ENCODE measurements at places on chromosomes 12 and 14.

- DNase-seq: no peak
Measured at GRCh38 chr12:67681105-67681778, 32.7 kb downstream of the DYRK2 start.

DNA sequence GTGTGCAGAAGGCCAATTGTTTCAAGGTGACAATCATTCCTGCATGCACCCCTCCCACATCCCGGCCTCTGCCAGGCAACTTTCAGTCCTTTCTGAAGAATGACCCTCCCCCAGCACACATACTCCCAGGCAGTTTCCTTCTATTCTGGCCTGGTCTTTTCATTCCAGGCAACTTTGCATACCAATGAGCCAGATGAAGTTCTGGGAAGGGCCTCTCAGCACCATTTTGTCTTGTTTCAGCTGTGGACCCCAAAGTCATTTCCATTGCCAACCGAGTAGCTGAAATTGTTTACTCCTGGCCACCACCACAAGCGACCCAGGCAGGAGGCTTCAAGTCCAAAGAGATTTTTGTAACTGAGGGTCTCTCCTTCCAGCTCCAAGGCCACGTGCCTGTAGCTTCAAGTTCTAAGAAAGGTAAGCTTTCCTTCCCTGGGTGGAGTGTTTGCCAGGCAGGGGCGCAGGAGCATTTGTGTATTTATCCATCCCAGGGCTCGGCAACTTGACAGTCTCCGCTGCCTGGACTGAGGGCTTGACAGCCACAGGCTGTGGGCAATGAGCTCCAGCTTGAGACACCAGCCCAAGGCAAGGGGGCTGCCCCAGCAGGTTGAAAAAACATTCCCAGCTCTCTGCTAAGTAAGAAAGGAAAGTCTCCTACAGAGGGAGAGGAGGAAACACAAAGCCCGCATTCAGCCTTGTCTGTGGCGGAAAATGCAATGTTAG, 16.4 kb downstream of the BCL2L14 start:
- DNase-seq: no peak

DNA sequence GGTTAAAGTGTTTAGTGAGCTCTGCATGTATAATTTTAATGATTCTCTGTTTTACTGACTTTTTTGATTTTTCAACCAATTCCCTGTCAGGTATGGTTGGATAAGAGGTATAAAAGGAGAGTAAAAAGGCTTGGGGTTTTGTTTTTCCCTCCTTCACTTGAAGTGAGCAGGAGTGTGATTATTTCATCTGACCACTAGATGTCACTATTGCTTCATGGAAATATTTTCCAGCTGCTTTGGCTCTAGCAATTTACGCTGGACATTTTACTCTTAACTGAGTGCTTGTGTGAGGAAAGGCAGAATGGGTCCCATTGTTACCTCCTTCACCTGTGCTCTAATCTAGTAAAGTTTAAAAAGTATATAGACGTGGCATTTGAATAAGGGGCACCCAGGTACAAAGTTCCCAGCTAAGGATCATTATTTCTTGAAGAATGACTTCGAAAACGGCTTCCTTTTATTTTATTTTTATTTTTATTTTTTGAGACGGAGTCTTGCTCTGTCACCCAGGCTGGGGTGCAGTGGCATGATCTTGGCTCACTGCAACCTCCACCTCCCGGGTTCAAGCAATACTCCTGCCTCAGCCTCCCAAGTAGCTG, 66.5 kb downstream of the TBC1D30 start:
- peak; percentile 61 for DNase-seq

- DNase-seq: no peak
Measured at GRCh38 chr14:20798318-20798717, 4.3 kb downstream of the RNASE1 start.

DNA sequence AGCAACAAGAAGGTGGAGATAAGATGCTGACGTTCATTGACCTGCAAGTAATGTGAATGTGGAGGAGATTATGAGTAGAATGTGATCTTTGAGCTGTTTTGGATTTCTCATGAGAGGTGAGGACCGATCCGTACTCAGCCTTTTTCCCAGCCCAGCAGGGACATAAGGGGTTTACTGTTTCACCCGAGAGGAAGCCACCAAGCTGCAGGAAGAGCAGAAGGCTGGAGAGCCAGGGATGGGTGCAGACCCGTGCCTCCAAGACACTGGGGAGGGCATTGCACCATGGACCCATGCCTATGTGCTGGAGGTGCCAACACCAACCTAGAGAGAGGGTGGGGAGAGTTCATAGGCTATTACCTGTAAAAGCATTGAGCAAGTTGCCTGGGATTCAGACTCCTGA, 206.0 kb upstream of the DIO3 start:
- DNase-seq: no peak

- DNase-seq: no peak
Measured at GRCh38 chr12:107856096-107856495, 81.6 kb downstream of the ASCL4 start.

DNA sequence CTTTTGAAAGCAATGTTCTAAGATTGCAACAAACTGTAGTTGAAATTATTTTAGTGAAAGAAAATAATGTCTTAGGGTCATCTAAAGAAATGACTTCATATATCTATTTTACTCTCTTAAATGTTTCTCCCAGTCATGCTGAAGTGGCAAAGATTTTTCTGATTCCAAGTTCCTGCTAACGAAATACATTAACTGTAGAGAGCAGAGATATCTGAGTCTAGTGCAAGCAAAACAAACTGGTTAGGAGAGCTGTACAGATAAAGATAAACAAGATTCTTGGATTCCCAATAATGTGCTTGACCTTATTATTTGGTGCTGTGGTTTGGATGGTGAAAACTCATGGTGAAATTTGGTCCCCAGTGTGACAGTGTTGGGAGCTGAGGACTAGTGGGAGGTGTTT, 199.9 kb upstream of the PWP1 start:
- no peak for DNase-seq

DNA sequence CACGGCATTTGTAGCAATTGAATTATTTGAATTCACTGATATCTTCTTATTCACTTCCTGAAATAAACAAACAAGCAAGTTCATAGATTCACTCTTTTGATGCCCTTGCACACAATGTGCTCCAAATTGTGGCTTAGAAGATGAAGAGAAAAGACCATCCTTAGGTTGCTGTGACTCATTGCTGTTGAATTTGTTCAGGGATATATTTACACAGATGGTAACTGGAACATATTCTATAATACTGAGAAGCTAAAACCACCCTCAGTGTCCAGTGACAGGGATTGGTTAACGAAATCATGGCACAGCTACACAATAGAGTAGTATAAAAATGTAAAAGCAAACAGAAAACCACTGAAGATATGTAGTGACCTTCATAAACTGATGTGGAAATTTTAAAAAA, 3.1 kb downstream of the PRB4 start:
- no peak for DNase-seq

All from activated CD4-positive, alpha-beta T cell treated with anti-CD3 and anti-CD28 coated beads, Interleukin-2, Interleukin-6, amounts not matched to agents 100 ng/mL and 50 ng/mL, durations not matched to agents 16 hours and 8 hours (primary cell).